ENCODE measurements at places on chromosomes 6 and 20. TPM values are rescaled to one million over a fixed set of nuclear protein-coding genes. Genes with fewer than 3 reads are reported as not detected.

DNA sequence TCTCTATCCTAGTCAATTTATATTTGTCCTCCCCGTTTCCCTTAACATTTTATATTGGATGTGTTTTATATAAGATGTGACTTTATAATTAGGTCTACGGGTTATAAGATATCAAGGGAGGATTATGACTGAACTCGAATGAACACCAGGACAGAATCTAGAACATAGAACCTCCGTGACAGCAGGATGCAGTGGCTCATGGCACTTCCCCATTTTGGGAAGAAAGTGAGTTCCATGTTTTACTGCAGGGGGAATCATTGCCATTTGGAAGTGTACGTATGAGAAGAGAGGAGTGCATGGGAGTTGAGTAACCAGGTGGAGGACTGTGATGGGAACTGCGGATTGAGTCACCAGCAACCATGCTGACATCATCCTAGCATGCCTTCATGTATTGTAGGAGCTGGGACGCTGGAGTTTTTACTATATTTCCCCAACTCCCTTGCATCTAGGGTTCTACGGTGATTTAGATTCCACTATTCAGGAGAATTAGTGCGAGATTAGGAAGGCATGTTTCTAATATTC is 56.1 kb upstream of the FOXC1 start:
- no peak for DNase-seq

GRCh38 chr20:59253779-59254319 is 46.6 kb upstream of the EDN3 start:
- DNase-seq, result peak; percentile 27

SUMO4 gene
- total RNA-seq, result 11.6 TPM

DNA sequence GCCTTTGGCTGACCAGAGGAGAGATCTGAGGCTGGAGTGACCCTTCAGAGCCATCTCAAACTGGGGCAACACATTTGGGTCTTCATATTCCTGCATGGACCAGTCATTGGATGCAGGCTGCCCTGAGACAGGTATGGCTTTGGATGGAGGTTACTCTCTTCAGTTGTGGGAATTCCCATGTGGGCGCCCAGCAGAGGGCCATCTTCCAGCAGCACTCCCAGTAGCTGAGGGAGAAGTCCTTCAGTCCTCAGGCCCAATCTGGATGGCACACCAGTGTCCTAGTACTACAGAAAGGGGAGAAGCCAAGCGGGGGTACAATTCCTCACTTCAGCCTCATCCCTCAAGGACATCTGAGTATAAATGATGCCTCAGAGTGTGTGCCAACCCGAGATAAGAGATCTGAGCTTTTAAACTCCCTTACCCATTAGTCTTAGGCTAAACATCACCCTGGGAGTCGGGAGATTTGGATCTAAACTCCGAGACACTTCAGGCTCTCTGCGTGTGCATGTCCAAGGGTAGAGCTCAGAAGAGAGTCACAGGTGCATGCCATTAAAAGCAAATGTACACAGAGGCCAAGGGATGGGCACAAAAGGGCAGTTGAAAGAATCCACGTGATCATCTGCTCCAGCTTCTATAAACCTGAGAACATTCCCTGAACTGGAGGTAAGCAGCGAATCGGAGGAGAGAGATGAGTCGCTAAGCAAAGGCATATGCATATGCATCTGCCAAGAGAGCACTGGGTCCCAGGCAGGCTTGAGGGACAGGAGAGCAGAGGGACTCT is 204.6 kb downstream of the CD83 start:
- DNase-seq, result no peak

GRCh38 chr20:14878676-14879019 is 541.2 kb upstream of the FLRT3 start:
- DNase-seq, result no peak

Data from activated T-helper 1 cell treated with anti-CD3 and anti-CD28 coated beads, Interleukin-12 subunit alpha, Interleukin-12 subunit beta, Interleukin-2, Interleukin-4 antibody, amounts not matched to agents 30 ng/mL and 10 ng/mL and 1 ng/mL, durations not matched to agents 14 hours and 24 hours and 36 hours (primary cell).